ENCODE measurements at places on chromosomes 6 and 20. TPM values are rescaled to one million over a fixed set of nuclear protein-coding genes. Genes with fewer than 3 reads are reported as not detected.

CNBD2 gene
- total RNA-seq: 1.8 TPM

CCND3 gene
- total RNA-seq: 28.5 TPM

COX4I2 gene
- total RNA-seq: not detected

NKX2-2 gene
- total RNA-seq: not detected

LST1 gene
- not detected for total RNA-seq

SRMS gene
- total RNA-seq: not detected

BPIFB2 gene
- not detected for total RNA-seq

ENPP3 gene
- total RNA-seq: 0.40 TPM

CENPB gene
- total RNA-seq: 116 TPM

GSTA3 gene
- total RNA-seq: 0.19 TPM

PLEKHG1 gene
- 5.0 TPM for total RNA-seq

SIM1 gene
- not detected for total RNA-seq

XKR7 gene
- total RNA-seq: not detected

FHL5 gene
- not detected for total RNA-seq

GNRH2 gene
- 0.26 TPM for total RNA-seq

PRND gene
- total RNA-seq: under 0.01 TPM

TMX4 gene
- 30.3 TPM for total RNA-seq

SLX4IP gene
- 5.9 TPM for total RNA-seq

RSPO3 gene
- 0.13 TPM for total RNA-seq

CAPN11 gene
- total RNA-seq: 0.13 TPM

HSPA12B gene
- total RNA-seq: 0.31 TPM

EDN3 gene
- not detected for total RNA-seq

HRH3 gene
- total RNA-seq: not detected

LSM2 gene
- 17.9 TPM for total RNA-seq

HLA-DPA1 gene
- total RNA-seq: 2.8 TPM

ANGPT4 gene
- not detected for total RNA-seq

OTOR gene
- total RNA-seq: not detected

BCAS1 gene
- total RNA-seq: not detected

ZNF341 gene
- total RNA-seq: 0.92 TPM

CST5 gene
- total RNA-seq: not detected

RAET1G gene
- total RNA-seq: 2.6 TPM

BPIFA1 gene
- total RNA-seq: not detected

CGA gene
- total RNA-seq: not detected

ROS1 gene
- not detected for total RNA-seq

ZNF217 gene
- 10.3 TPM for total RNA-seq

TBX18 gene
- 31.6 TPM for total RNA-seq

FABP7 gene
- total RNA-seq: not detected

TRIM15 gene
- not detected for total RNA-seq

OR2J3 gene
- not detected for total RNA-seq

DLL1 gene
- total RNA-seq: 1.3 TPM

VEGFA gene
- 39.5 TPM for total RNA-seq

ADIG gene
- not detected for total RNA-seq

SEMG2 gene
- total RNA-seq: not detected

SNAP25 gene
- total RNA-seq: 0.40 TPM

LTB gene
- total RNA-seq: not detected

LKAAEAR1 gene
- total RNA-seq: not detected

SOX18 gene
- 0.56 TPM for total RNA-seq

HSPA1B gene
- total RNA-seq: 185 TPM

CFB gene
- 20.3 TPM for total RNA-seq

COL21A1 gene
- 28.5 TPM for total RNA-seq

C6orf132 gene
- total RNA-seq: 0.31 TPM

PRDM13 gene
- total RNA-seq: not detected

TRPC4AP gene
- total RNA-seq: 66.8 TPM

Measured in aortic smooth muscle cell (primary cell).